AG08395 (cell line): ENCODE measurements at places on chromosomes 5 and 9.

GRCh38 chr5:127426661-127427060 lies 90.8 kb upstream of the PRRC1 start:
- no peak for DNase-seq

DNA sequence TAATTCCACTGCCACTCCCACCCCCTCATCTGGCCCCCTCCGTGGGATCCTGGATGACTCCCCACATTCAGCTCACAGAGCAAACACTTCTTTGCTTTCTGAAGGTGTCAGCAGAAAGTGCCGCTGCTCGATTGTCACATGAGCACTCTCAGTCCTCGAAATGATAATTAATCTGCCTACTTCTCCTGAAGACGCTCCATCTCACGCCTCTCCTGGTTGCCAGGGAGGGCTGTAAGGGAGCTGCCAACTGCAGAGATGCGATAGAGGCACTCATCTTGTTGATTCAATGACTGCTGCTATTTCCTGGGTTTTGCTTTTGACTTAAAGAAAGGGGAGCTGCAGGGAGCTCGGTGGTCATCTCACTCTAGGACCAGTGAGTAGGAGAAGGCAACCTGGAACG lies 206.5 kb downstream of the DAB2IP start:
- no peak for DNase-seq

DNA sequence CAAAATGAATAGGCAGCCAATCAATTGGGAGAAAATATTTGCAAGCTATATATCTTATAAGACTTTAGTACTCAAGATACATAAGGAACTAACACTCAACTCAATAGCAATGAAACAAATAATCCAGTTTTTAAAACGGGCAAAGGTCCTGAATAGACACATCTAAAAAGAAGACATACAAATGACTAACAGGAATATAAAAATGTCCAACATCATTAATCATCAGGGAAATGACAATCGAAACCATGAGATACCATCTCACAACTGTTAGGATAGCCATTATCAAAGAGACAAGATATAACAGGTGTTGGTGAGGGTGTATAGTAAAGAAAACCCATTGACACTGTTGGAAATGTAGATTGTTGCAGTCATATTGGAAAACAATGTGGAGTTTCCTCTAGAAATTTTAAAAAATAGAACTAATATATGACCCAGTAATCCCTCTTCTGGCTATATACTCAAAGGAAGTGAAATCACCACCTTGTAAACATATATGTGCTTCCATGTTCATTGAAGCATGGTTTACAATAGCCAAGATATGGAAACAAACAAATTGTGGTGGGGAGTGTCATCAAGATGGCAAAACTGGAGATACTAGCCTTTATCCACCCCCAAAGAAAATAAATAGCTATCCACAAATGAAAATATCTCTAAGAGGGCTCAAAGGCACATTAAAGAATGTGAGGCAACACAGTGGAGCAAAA lies 13.9 kb upstream of the BTNL3 start:
- DNase-seq, result no peak

- DNase-seq, result no peak
These were observed 622.3 kb upstream of the PTPRD start for GRCh38 chr9:11235061-11235460.

DNA sequence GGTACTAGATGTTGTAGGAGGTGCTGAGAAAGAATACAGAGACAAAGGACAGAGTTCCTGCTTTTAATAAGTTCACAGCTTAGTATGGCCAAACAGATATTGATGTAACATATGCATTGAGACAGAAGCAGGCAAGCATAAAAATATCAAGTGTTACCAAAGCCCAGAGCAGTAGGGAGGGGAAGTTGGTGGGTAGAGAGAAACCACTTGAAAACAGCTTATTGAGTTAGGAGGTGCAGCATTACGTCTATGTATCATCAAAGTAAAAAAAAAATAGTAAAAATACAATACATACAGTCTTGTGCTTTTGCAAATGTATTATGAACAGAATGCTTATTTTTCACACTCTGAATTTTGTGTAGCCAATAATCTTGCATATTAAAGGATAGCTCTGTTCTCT lies 441.8 kb upstream of the SGCD start:
- DNase-seq, result no peak

DNA sequence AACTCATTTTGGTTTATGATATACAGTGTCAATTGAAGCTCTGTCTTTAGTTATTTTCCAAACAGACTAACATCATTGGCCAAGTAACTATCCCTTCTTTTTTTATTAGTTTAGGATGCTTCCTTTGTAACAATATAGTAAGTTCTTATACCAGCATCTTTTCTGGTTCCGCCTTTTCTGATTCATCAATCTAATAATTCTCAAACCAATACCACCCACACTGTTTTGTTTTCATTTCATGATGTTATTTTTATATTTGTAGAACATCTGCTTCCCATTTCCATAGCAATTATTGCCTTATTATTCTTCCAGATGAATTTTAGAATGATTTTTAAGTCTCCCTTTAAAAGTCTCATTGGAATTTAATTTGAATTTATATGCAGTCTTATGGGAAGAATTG lies 218.1 kb downstream of the RFK start:
- DNase-seq, result no peak

GRCh38 chr5:137822158-137822764 lies 45.4 kb upstream of the MYOT start:
- DNase-seq, result peak; percentile 27

GRCh38 chr5:144024545-144024944 lies 145.9 kb downstream of the YIPF5 start:
- DNase-seq, result peak; percentile 42

DNA sequence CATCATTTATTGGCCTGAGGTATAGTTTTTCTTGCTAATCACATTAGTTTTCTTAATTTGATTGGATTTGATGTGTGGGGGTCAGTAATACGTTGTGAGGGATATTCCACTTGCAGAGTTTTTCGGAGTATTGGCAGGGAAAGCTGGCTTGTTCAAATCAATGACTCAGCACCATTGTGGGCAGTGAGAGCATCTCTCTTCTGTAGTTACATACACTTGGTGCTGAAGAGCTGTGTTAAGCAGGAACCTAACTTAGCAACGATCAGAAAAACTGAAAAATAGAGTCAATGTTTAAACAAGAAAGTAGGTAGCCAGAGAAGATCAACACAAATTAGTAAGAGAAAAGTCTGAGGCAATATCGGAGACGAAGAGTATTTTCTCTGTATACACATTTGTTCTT lies 344.6 kb upstream of the EDIL3 start:
- no peak for DNase-seq

DNA sequence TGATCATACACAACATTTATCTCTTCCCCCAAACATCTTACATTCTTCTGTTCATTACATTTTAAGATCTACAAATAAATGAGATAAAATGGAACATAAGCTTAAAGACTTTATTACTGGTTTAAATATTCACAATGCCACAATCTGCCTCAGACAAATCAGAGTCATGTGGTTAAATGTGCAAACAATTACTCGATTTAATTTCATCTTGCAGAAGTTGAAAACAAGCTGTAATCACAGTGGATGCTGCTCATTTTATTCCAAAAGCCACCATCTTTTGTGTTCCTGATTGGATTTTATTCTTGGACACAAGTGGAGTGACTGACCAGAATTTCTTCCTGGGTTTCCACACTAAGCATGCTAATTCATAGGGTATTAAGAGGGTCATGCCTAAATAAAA lies 33.2 kb downstream of the SPOCK1 start:
- no peak for DNase-seq
